ENCODE measurements at places on chromosomes 2 and 18.

DNA sequence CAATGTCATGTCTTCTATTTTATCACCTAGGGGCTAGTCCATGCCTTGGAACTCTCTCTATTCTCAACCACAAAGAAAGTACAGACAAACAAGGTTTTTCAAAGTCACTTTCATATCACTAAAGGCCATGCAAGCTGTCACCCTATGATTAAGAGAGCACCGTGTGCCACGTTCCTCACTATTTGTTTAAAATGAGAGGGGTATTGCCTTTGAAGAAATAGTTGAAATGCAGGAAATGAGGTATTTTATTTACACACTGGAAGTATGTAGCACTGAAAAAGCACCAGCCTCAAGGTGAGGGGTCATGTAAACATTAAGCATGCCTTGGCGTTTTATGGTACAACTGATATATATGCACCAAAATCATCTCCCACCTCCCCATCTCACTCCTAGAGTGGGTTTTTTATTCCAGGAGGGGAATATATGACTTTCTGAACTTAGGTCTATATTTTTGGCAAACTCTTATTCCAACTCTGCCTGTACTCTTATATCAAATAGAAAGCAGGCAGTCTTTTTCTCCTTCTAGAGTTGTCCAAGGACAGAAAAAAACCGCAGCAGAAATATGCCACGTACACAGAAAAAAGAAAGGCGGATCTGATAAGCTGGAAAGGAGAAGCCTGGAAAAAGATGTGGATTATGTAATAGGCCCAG lies 53.5 kb downstream of the VSNL1 start:
- DNase-seq, result no peak

GRCh38 chr2:159506202-159506601 lies 110.1 kb downstream of the BAZ2B start:
- no peak for DNase-seq

DNA sequence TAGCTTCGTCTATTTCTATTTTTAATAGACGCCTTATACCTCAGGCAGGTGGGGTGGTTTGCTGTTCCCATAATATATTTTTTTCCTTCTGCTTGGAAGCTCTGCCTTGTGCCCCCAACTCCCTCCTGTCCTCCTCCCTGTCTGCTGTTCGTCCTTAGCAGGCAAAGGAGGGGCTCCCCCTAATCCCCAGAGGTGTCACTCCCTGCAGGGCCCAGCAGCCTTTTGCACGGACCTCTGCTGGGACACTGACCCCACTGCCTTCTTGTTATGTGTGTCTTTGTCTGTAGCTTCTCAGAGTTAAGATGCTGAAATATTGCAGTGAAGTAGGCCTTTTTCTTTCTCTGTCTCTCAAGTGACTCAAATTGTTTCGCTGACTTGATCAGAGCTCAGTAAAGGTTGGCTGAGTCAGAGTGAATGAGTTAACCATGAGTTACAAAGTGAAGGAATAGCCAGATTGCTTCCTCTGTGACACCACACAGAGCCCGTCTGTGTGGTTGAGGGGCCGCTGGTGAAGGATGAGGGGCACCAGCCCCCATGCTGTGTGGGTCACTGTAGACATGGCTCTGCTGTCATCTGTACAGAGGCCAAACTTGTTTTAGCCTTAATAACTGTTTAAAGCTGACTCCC lies 47.7 kb downstream of the PRKCE start:
- DNase-seq, result no peak

GRCh38 chr2:10918661-10919409 lies 7.1 kb downstream of the KCNF1 start:
- no peak for DNase-seq

DNA sequence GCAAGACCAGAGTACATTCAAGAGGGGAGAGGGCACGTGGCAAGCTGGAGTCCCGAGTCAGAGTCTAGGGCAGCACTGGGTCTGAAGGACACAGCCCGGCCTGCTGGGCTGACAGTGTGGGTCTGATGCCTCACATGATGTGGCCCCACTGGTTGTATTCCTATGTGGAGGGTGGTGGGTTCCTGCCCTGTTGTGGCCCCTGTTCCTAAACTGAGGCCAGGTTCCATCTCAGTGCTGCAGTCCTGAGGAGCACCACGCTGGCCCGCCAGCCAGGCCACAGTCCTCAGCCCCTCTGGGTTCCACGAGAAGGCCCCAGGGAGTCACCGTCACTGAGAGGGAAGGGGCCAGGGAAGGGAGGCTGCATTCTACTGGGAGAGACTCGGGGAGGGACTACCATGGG lies 13.3 kb downstream of the TMEM127 start:
- no peak for DNase-seq

GRCh38 chr2:44983836-44984604 lies 25.2 kb downstream of the SIX2 start:
- no peak for DNase-seq

DNA sequence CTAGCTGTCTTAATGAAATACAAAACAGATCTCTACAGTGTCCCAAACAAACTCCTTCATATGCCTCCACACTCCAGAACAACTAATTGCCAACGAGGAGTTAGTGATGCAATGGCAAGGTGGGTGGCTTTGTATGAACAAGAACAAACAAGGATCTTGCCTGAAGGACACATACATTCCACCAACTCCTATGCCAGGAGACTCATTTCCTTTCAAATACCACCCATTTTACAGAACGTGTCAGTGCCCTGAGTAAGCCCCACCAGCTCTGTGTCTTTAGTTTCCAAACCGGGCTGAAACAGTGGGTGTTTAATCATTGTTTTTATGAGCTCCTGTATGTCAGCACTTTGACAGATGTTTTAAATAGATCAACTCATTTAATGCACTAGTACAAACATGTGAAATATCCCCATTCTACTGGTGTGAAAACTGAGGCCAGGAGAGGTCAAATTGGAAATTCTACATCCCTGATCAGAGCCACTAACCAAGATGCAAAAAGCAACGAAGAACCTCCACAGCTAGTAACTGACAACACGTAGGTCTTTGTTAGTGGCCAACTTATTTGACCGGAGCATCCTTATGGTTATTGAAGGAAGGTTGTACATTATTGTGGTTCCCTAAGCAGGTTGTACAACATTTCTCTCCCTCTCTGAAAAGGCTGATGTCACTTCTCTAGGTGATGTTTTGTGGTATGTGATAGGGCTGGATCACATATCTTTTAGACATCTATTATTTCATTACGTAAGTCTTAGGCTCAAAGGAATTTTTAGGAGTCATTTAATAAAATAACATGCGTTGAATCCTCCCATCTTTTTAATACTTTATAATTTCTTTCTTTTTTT lies 534.9 kb upstream of the TNP1 start:
- no peak for DNase-seq

DNA sequence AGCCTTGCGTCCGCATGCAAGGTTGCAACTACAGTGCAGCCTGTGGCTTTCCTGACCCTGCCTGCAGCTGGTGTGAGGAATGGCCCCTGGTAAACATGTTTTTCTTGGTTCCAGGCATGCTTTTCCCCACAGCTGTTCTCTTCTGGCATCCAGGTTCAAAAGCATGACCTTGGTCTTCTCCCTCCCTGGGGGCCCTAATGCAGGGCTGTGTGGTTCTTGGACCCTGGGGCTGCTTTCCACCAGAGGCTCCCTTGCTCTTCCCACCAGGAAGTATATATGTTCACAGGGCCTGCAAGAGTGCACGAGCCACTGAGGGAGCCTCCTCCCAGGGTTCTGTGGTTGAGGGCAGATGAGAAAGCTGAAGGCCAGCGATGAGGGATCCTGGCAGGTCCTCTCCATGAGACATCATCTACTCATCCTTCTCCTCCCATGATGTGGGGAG lies 125.9 kb downstream of the BCL2L11 start:
- DNase-seq, result no peak

DNA sequence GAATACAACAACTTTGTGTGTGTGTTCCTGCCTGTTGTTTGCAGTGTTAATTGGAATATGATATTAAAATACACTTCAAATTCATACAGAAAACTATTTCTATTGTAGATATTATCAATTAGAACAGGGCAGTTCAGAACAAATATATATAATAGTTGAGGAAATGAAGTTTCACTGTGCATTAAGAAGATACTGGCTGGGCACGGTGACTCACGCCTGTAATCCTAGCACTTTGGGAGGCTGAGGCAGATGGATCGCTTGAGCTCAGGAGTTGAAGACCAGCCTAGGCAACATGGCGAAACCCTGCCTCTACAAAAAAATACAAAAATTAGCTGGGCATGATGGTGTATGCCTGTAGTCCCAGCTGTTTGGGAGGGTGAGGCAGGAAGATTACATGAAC lies 79.3 kb downstream of the ASAP2 start:
- no peak for DNase-seq

- no peak for DNase-seq
Measured at GRCh38 chr2:218805627-218806026, 23.7 kb downstream of the CYP27A1 start.

DNA sequence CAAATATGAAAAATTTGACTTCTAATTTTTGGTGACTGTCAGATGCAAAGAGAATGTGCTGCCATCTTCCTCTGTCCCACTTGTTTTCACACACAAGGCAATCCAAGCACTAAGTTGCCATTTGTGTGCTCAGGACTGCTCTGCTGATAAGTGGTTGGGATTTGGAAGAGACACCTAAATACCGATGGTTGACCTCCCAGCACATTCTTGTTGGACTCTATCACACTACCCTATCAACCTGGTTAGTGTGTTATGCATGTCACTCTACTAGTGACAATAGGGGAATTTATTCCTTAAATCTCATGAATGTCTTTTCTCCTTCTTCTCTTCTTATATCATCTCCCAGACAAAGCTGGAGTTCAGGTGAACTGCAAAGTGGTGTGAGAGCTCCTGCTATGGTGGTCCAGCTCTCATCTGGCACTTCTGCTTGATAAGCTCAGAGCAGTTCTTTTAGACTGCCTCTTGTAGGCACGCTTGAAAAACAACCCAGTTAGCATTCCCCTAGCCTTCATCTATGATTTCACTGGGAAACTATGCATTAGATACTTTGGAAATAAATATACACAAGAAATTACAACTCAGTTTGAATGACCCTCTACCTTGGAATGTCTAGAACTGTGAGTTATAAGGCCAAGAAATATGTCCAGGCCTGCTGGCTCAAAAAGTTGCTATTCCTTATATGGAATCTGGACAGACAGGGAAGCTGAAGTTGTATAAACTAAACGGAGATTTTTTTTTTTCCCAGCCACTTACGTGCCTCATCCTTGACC lies 404.8 kb downstream of the MEIS1 start:
- peak; percentile 88 for DNase-seq

DNA sequence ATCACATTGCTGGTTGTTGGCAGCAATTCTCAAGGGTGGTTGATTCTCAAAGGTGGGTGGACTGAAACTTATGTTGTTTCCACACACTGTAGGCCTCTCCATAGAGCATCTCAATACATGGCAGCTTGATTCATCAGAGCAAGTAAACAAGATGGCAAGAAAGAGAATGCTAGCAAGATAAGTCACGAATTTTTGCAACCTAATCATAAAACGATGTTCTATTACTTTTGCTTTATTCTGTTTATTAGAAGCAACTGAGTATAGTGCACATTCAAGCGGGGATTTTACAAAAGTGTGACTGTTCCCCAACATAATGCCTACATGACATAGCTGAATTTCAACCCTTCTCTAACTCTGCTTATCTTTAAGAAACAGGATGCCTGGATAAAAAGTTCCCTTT lies 136.2 kb downstream of the CCDC178 start:
- DNase-seq, result no peak

- DNase-seq, result peak; percentile 15
Measured at GRCh38 chr2:164430166-164430783, 191.0 kb downstream of the GRB14 start.

GRCh38 chr2:18659915-18660314 lies 70.5 kb upstream of the NT5C1B start:
- no peak for DNase-seq

- DNase-seq, result no peak
Measured at GRCh38 chr2:232097758-232098157, 136.2 kb downstream of the DIS3L2 start.

GRCh38 chr2:218691234-218691633 lies 19.3 kb downstream of the STK36 start:
- DNase-seq, result no peak

DNA sequence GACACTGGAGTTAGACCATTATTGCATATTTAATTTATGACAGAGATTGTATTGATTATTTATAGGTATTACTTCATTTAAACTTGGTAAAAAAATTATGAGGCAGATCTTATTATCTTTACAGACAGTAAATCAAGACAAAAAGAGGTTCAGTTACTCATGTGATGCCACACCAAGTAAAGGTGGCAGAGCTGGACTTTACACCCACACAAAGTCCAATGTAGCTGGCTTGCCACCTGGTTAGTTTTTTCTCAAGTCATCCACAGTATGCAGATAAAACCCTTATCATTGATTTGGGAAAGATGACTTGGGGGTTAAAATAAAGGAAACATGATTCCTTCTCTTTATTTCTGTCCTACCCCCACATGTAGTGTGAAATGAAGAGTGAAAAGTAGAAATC lies 137.2 kb downstream of the CNTNAP5 start:
- no peak for DNase-seq

DNA sequence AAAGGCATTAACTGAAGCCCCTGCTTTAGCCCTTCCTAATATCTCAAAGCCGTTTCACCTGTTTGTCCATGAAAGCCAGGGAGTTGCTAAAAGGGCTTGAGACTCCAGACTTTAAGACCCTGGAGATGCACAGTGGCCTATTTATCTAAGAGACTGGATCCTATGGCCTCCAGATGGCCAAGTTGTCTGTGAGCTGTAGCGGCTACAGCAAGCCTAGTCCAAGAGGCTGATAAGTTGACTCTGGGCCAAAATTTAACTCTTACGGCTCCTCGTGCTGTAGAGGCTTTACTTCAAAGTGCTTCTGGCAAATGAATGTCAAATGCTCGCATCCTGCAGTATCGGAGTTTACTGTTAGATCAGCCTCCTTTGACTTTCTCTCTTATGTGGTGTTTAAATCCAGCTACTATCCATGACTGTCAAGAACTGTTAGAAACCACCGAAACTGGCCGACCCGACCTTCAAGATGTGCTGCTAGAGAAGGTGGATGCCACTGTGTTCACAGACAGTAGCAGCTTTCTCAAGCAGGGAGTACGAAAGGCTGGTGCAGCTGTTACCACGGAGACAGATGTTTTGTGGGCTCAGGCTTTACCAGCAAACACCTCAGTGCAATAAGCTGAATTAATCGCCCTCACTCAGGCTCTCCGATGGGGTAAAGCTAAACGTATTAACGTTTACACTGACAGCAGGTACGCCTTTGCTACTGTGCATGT lies 336.7 kb upstream of the CNTNAP5 start:
- DNase-seq, result no peak

GRCh38 chr18:74942319-74942910 lies 266.5 kb downstream of the PTGR3 start:
- DNase-seq, result peak; percentile 18

GRCh38 chr2:170073288-170073687 lies 104.7 kb upstream of the MYO3B start:
- DNase-seq, result peak; percentile 61

DNA sequence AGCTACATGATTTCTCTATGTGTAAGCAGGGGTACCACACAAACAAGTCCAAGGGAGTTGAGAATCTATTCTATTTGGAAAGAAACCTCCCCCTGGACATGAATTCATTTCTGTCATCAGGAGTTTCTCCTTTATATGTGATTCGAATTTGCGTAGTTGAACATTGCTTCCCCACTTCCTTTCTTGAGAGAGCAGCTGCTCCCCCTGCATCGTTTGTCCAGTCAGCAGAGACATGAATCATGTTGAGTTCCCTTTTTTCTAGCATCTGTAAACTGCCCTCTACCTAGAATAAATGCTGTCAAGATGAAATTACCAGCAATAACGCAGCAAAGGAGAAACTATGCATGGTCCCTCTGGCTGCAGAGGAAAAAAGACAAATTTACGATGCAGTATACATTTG lies 73.8 kb downstream of the KIF5C start:
- no peak for DNase-seq
